ENCODE measurements at places on chromosomes 3 and 15.

- no peak for DNase-seq
These were observed 1439.2 kb downstream of the ZPLD1 start for GRCh38 chr3:103873897-103874545.

- DNase-seq, result no peak
These were observed 94.5 kb downstream of the SEC22A start for GRCh38 chr3:123296261-123296660.

- DNase-seq, result no peak
These were observed 24.8 kb downstream of the LINGO1 start for GRCh38 chr15:77607894-77608261.

DNA sequence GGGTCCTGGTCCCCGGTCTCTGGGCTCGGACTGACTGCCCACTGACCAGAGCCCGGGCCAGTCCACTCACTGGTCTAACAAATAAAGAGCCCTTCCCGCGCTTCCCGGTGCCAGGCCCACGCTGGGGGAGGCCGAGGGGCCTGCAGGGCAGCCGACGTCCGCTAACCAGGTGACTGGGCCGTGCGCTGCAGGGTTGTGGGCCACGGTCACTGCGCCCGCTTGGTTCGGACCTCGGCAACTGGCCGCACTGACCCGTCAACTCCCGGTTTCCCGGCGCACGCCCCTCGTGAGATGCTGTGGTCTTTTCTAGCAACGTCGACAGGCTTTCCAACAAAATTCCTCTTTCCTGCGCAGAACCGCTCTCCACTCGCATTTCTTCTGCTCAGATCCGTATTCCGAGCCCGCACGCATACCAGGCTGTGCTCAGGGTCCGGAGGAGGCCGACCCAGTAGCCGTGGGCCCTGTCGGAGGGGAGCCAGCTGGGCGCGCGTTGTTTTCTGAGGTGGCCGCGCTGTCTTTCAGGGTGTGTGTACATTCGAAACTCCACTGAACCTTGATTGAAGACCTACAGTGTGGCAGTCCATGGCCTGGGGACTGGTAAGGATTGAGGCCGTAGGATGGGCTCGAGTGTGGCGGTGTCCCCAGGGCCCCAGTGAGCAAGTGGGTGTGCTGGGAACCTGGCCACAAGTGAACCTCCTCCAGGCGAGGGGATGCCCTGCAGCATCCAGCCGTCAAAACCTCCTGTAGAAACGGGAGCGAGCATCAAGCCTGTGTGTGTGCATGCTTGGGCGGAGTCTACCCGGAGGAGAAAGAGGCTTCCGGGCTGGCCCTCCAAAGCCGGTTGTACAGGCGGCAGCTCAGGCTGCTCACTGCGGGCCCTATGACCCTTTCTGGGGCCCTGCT, 875 bp upstream of the NT5DC2 start:
- no peak for DNase-seq

- no peak for DNase-seq
These were observed 226.4 kb downstream of the SCAPER start for GRCh38 chr15:76678766-76679165.

DNA sequence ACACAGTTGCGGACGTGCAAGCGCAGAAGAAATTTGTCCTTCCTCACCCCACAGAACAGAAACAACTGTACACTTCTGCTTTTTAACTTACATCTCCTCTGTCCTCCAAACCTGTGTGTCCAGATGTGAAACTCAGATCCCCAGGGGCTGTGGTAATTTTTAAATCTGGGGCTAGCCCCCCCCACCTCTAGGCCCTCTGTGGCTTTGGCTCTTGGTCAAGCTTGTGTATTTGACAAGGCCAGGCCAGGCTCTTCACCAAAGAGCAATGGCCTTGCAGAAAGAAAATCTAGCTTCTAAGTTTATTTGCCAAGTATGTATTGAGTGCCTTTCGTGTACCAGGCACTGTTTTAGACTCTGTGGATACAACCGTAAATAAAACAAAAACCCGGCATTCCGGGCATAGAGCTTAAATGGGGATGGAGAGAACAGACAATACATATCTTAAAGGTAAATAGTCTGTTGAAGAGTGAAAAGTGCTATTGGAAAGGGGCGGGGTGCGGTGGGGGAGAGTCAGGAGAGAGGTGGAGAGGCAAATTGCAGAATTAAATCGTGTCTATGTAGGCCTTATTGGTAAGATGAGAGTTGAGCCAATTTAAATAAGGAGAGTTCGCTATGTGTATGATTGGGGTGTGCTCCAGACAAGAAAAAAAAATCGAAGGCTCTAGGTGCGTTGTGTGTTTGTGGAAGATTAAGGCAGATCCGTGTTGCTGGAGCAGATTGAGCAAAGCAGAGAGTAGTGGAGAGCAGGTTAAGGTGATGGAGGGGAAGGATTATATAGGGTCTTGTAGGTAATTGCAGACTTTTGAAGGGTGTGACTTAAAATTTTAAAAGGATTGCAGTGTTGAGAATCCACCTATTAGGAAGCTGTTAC, 781 bp upstream of the DPH6 start:
- DNase-seq, result no peak
